Ovary (tissue), 10 donors: ENCODE measurements at places on chromosomes 11 and 22.

GRCh38 chr22:29311464-29312217 is 3.9 kb downstream of the RASL10A start:
- DNase-seq, result no peak

GRCh38 chr11:113161711-113162591 is 152.4 kb upstream of the TTC12 start:
- DNase-seq, result peak; percentile 45

DNA sequence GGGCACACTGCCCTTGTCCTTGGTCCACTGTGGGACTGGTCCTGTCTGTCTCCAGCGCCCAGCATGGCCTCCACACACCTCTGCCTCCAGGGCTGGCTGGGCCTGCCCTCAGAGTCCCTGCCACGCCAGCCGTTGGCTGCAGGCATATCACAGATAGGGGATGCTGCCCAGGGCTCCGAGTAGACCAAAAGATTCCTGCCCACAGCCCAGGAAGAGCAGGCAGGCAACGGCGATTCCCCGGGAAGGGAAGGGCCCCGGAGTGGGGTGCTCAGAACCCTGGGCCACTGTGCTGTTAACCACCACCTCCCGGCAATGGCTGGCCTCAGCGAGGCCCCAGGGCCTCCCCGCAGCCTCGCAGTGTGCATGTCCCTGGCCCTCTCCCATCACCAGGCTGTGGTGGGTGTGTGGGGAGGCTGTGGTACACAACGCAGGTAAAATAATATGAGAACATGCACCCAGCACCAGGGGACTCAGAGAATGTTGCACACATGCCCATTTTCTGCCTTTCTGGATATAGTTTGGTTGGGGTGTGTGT is 2.2 kb downstream of the IFITM5 start:
- no peak for DNase-seq

GRCh38 chr11:102360681-102361080 is 13.7 kb downstream of the BIRC2 start:
- DNase-seq, result no peak

DNA sequence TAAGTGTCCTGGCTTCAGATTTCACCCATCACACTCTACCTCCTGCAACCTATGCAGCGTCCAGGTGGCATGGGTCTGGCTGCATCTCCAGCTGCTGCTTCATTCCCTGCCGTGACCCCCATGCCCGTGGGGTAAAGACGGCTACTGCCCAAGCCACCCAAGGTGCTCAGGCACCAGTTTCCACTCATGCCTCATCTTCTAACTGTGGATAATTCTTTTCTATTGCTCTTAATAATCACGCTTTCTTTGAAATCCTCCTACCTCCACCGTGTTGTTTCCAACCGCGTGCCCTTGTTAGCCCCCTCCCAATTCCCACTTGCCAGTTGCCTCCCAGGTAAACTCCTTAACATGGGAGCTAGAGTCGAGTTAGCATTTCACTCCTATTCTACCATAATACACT is 738.5 kb downstream of the OPCML start:
- no peak for DNase-seq

DNA sequence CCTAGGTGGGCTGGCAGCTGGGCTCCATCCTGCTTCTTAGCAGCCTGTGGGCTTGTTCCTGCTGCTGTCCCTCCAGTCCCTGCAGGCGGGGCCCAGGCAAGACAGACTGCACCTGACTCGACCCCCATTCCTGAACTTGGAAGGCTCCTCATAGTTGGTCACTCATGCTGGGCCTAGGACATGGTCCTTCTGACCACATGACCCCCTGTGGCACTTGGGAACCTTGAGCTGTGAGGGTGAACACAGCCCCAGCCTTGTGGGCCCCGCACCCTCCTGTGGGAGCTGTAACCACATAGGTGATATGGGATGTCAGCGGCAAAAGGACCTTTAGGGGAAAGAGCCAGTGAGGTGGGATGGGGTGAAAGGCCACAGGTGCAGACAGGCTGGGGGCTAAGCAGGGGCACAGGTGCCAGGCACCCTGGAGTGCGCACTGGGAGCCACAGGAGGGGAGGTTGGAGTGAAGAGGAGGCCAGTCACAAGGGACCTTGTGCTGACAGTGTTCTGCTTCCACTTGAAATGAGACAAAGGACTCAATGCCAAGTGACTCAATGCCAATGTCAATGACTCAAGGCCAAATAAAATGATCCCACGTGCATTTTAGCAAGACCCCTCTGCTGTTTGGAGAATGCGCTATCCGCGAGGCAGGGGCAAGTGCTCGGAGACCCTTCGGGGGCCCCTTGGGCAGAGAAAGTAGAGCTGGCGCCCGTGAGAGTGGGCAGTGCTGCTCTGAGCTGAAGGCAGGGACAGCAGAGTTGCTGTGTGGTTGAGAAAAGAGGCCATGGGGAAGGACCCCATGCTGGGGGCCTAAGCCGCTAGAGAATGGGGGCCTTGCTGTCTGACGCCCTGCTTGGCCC is 90.7 kb downstream of the MORC2 start:
- no peak for DNase-seq

- no peak for DNase-seq
These were observed 33.6 kb downstream of the NTM start for GRCh38 chr11:131404010-131404409.

- peak; percentile 72 for DNase-seq
These were observed 23.2 kb upstream of the ST3GAL4 start for GRCh38 chr11:126332221-126332711.

DNA sequence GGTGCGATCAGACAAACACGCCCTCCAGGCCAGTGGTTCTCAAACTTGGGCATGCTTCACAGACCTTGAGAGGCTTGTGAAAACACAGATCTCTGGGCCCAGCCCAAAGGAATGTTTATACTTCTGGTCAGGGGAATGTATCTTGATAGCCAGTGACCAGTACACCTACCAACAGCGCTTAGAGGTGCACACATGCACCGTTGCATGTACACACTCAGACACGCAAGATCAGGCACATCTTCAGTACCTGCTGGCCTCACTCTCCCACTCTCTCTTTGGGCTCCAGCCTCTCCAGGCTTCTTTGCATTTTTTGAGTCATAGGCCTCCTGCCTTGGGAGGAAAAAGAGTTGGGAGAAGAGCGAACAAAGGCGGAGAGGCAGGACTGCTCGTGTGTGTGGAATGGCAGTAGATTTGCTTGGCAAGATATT is 11.7 kb upstream of the FXYD6 start:
- no peak for DNase-seq

GRCh38 chr11:107928767-107929507 is 689 bp downstream of the RAB39A start:
- no peak for DNase-seq

DNA sequence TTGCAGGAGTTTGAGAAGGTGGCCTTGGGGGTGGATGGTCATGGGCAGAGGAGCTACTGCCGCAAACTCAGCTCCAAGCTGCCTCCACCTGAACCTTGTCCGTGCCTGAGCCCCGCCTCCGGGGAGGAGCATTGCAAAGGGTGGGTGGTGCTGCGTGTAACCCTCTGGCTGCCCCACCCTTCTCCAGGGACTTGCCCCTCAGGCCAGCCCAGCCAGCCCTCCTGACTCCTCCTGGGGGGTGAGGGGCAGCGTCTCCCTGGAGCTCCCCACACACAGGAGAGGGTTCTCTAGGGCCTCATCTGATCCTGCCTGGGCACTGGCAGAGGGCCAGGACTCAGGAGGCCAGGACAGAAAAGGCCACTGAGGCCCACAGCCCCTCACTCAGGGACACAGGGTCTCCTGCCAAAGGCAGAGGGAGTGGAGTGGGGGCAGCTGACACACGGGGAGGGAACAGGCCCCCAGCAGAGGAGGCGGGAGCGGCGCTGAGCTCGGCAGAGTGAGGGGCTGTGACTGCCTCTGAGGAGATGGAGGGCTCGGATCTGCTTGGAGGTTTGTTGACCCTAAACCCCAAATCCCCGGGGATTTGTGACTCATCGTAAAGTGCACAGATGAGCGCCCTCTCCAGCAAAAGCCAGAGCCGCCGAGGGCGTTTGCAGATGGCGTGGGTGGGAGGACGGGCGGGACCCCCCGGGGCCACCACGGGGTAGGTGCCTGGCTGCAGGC is 12.8 kb downstream of the BRSK2 start:
- DNase-seq, result no peak

GRCh38 chr11:108609682-108610081 is 16.1 kb upstream of the EXPH5 start:
- no peak for DNase-seq

DNA sequence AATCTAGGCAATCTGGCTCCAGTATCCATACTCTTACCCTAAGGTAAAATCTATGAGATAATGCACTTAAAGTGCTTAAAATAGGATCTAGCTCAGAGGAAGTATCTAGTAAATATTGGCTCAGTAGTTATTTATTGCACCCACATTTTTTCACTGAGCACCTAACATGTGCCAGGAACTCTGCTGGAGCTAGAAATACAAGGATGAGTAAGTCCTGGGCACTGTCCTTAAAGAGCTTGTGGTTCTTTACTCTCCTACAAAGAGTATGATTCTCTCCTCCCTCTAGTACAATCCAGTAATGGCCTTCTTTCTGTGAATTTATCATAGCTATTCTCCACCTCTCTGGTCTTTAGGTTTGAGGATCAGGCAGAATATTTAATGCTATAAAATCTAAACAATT is 59.2 kb downstream of the DEUP1 start:
- DNase-seq, result no peak

DNA sequence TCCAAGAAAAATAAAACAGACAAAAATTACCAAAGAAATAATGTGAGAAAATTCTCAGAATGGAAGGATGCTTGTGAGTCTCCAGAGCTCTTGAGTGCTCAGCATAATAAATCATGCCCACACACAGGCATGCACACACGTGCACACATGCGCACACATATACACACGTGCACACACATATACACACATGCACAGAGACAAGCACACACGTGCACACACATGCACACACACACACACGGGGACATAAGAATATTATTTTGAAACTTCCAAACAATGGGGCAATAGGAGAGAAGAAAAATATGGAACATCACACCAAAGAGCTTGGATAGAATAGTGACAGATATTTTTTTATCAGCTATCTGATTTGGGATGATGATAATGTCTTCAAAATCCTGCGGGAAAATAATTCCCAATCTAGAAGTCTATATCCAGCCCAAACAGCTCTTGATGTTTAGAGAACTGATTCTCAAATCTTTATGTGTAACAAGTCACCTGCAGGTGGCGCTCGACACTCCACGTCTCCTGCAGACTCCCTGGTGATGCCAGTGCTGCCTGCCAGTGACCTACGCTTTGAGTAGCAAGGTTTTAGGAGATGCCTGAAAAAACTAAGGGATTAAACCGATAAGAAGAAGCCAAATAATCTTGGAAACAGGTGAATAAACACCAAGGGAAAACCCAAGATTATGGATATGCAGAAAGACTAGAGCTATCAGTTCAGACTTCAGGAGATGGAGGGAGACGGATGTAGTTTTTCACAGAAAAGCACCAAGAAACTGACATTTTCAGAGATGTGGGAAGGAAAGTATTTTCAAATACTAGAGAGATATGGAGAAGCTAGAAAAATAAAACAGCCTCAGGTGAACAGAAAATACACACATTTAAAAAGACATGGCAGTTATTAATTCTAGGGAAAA is 743.6 kb downstream of the ETS1 start:
- peak; percentile 18 for DNase-seq

DNA sequence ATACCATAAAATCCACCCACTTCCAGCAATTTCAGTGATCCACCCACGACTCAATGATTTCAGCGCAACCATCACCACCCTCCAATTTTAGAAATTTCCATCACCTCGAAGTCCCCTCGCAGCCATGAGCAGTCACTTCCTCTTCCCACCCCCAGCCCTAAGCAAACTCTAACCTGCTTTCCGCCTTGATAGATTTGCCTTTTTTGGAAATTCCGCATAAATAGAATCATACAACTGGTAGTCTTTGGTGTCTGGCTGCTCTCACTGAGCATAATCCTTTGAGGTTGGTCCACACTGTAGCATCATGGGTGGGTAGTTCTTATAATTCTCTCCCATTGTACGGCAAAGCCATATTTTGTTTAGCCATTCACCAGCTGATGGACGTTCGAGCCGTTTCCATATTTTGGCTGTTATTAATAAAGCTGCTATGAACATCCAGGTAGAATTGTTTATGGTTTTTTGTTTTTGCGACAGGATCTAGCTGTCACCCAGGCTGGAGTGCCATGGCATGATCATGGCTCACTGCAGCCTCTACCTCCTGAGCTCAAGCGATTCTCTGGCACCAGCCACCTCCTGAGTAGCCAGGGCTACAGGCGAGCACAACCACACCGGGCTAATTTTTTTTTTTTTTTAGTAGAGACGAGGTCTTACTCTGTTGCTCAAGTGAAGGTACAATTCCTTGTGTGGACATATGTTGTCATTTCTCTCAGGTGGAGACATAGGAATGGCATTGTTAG is 16.0 kb downstream of the PIM3 start:
- no peak for DNase-seq

- peak; percentile 47 for DNase-seq
These were observed 5.8 kb downstream of the PIWIL3 start for GRCh38 chr22:24768537-24769374.

GRCh38 chr22:43570531-43571165 is 158.8 kb downstream of the MPPED1 start:
- DNase-seq, result no peak

DNA sequence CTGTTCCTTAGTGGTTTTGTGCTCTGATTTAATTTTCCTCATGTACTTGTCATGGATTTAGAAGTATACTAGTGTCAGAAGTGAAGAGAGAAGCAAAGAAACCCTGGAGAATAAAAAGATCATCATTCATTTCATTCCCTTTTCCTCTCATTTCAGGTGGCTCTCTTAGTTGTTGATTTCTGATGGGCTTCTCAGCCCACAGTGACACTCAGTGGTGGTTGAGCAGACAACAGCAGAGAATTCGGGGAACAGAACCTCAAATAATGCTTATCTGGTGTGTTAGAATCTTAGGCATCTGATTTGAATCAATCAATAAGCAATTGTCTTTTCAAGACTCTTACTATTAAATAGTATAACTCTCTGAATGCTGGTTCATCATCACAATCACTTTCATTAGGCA is 1289.4 kb downstream of the FAM181B start:
- no peak for DNase-seq

GRCh38 chr11:10494636-10495463 is 39.8 kb downstream of the AMPD3 start:
- DNase-seq, result no peak

DNA sequence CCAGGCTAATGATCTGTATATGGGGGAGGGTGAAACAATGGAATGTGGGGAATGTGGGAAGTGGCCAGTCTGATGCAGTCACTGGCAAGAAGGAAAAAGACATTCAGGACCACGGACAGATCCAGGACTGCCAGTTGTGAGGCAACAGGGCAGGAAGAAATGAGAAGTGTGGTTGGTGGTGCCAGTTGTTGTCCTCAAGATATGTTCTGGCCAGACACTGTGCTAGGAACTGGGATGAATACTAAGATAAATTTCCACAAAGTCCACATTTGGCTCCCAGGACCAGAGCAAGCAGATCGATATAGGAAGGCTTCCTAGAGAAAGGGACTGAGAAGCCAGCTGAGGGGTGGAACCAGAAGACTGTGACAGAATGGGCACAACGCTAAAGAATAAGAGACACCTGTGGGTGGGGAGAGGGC is 6.8 kb upstream of the TPBGL start:
- DNase-seq, result no peak

GRCh38 chr11:126704096-126704495 is 296.5 kb downstream of the KIRREL3 start:
- no peak for DNase-seq

GRCh38 chr11:83818349-83818748 is 532.2 kb upstream of the CCDC90B start:
- no peak for DNase-seq
